Muscle of leg (tissue), 16 donors: ENCODE measurements at places on chromosomes 6 and 20. TPM values are rescaled to one million over a fixed set of nuclear protein-coding genes. Genes with fewer than 3 reads are reported as not detected.

- no peak overlapping the region for H3K4me3 ChIP-seq
- no peaks in the 10 kb centered on the region for H3K36me3 ChIP-seq
- no peak overlapping the region for H3K27ac ChIP-seq
- H3K4me1 ChIP-seq = no peaks in the 10 kb centered on the region
Observed at GRCh38 chr6:52317841-52318581, 33.5 kb upstream of the MCM3 start.

Gene KCNB1
- 3.7 TPM for polyA plus RNA-seq

Gene TRIM10
- 0.75 TPM for polyA plus RNA-seq

DNA sequence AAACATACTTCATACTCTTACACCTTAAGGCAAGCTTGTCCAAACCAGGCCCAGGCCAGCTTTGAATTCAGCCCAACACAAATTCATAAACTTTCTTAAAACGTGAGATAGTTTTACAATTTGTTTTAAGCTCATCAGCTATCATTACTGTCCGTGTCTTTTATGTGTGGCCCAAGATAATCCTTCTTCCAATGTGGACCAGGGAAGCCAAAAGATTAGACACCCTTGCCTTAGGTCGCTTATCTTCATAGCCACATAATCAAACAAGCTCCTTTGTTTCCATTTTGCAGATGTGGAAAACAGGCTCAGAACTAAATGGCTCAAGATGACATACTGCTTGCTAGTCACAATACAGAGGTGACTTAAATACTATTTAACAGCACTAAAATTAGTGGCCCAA is 6.0 kb downstream of the SALL4 start:
- DNase-seq = no peak
- H3K36me3 ChIP-seq = no peaks in the 10 kb centered on the region
- H3K4me3 ChIP-seq = no peak overlapping the region
- H3K27me3 ChIP-seq = peaks cover 35% of the 10 kb centered on the region
- no peak overlapping the region for H3K27ac ChIP-seq

DNA sequence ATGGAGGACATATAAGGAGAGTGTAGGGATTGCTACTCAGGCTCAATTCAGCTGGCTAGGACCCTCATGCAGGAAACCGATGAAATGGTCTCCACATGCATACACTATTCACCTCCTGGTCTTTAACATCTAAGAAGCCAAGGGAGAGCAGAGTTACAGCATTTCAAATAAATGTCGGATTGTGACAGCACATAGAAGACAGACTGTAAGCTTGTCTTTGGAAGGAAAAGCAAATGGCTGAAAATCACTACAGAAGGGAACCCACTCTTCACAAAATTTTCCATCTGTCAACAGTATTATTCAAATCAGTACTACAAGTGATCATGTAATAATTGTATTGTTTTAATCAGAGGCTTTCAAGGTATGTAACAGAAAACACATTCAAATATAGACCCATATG is 72.9 kb downstream of the ATG5 start:
- no peak overlapping the region for H3K4me3 ChIP-seq
- no peaks in the 10 kb centered on the region for H3K4me1 ChIP-seq
- DNase-seq = peak; percentile 8
- no peaks in the 10 kb centered on the region for H3K27me3 ChIP-seq

DNA sequence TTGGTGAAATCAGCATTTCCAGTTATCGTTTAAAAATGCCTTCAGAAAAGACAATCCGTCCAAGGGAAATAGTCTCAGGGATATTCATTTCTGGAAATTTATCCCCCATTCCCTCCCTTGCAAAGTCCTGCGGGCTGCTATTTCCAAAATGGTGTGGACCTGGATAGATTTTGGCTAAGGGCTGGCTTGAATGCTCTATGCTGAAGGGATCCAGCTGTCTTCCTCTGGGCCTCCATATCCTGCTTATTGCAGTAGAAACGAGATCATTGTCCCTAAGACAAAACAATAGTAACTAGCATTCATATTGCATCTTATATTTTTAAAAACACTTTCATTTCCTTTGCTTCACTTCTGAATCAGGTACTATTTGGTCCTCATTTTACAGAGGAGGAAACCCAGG is 129.9 kb downstream of the ANKRD60 start:
- H3K4me1 ChIP-seq = peaks cover 32% of the 10 kb centered on the region
- H3K36me3 ChIP-seq = no peaks in the 10 kb centered on the region
- no peak overlapping the region for H3K27ac ChIP-seq
- no peaks in the 10 kb centered on the region for H3K27me3 ChIP-seq

GRCh38 chr6:139919107-139920026 is 544.9 kb upstream of the CITED2 start:
- H3K4me1 ChIP-seq = peaks cover 3% of the 10 kb centered on the region
- peak; percentile 40 for DNase-seq
- no peak overlapping the region for H3K4me3 ChIP-seq
- H3K36me3 ChIP-seq = no peaks in the 10 kb centered on the region
